Activated gamma-delta T cell treated with anti-CD3 and anti-CD28 coated beads, Interleukin-2, amount 50 U/mL, for 16 hours (primary cell): ENCODE measurements at places on chromosomes 1 and 21.

DNA sequence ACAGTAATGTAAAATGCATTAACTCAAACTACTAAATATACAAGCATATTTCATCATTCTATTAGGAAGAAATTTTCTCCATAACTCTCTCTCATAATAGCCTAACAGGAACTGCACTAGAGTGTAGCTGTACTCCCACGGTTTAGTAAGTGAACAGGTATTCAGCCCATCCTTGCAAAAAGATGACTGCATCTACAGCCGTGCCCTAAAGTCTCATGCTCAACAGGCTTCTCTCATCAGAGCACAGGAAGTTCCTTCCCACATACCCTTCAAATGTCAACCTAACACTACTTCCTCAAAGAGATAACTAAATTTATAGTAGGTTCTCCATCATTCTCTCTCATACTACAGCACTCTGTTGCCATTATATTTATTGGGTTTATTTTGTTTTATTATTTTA, 251.6 kb downstream of the AKT3 start:
- peak; percentile 19 for DNase-seq

DNA sequence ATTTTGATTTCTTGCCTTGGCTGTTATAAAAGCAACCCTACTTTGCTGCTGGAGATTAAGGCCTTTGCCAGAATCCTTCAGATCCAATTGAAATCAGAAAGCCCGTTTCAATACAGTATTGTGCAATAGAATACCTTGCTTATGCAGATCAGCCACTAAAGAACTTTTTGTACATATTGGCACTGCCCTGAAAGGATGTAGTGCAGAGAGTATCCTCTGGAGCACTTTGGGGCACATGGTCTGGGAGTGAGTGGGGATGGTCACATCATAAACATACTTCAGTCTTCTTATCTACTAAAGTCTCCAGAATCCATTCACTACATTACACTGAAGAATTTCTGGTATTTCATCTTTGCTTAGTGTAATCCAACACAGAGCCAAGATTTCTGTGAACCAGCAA, 189.0 kb downstream of the CENPF start:
- no peak for DNase-seq

DNA sequence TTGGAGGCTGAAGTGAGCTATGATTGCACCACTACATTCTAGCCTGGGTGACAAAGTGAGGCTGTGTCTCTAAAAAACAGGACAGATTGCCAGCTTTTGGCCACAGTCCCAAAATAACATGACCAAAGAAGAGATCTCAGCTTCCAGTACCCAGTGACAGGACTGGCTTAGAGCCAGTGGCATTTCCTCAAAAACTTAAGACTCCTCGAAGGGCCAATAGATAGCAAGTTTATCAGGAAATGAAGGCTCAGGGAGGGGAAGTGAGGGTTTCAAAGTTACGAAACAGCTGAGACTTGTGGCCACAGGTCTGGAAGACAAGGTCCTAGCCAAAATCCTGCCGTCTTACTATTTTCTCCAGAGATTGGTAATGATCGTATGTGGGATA, 6.3 kb upstream of the TMEM39B start:
- no peak for DNase-seq

- no peak for DNase-seq
These were observed 383.9 kb downstream of the KIF26B start for GRCh38 chr1:245538671-245539070.

DNA sequence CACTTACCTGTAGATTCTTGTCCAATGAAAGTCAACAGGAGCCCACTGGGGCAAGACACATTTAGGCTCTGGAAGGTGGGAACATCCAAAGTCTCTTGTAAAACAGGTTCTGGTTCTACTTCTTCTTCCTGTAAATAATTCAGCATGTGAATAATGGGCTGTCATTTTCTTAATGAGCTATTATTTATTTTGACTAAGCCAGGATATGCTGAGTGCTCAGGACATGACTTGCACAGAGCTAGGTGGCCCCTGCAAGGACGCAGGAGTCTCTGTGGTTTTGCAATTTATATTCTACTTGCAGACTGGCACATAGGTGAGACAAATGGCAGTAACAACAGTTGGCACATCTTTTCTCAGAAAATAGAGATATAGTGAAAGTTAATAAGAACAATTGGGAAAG, 98.7 kb downstream of the WDR3 start:
- DNase-seq = no peak

- no peak for DNase-seq
These were observed 46.2 kb downstream of the L1TD1 start for GRCh38 chr1:62240651-62241370.

DNA sequence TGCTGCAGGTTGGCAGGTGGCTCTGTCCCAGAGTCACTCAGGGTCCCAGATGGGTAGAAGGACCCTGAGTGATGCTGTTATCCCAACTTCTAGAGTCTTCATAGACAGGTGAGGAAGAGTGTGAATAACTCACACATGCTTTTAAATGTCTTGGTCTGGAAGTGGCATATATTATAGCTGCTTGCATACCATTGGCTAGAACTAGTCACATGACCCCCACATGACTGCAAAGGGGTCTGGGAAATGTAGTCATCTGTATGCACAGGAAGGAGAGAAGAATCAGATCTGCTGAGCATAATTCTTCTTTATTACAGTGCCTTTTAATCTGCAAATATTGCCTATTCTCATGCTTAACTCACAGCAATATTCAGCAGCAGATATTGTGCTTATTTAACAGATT, 28.2 kb upstream of the KLHDC7A start:
- no peak for DNase-seq

DNA sequence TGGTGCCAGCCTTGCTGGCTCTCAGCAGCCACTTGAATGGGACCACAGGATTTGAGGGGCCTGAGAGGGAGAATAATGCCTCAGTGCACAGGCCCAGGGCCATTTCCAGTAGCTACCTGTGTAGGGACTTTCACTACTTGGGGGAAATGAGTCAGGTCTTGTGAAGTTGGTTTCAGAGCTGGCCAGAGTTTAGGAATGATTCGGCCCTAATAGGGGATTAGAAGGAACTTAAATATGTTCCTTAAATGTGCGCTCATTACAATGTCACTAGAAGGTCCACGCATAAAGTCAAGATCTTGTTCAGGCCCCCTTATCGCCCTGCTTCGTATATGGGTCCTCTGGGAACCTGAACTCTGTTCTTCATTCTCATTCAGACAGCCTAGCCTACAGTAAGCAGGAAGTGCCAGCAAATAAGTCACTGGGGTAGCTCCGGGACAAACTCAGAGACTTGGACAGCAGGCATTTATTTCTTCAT, 5.6 kb upstream of the AKR1A1 start:
- DNase-seq = no peak

- DNase-seq = no peak
These were observed 48.9 kb upstream of the GADD45A start for GRCh38 chr1:67636146-67636545.

DNA sequence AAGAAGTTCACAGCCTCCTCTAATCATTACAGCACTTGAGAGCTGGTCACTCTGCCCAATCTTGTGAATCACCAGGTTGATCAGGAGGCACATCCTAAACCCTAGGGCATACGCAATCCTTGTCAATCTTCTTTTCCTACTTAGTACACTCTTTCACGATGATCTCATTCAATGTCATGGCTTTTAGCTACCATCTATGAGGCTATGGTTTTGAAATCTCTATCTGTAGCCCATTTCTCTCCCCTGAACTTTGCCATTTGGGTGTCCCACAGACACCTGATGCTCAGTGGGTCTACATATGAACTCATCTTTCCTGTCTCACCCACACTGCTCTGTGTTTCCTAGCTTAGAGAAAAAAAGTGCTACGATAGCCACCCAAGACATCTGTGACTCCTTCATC, 1.9 kb upstream of the MED18 start:
- no peak for DNase-seq

GRCh38 chr1:37948166-37948565, 1.3 kb upstream of the INPP5B start:
- no peak for DNase-seq

DNA sequence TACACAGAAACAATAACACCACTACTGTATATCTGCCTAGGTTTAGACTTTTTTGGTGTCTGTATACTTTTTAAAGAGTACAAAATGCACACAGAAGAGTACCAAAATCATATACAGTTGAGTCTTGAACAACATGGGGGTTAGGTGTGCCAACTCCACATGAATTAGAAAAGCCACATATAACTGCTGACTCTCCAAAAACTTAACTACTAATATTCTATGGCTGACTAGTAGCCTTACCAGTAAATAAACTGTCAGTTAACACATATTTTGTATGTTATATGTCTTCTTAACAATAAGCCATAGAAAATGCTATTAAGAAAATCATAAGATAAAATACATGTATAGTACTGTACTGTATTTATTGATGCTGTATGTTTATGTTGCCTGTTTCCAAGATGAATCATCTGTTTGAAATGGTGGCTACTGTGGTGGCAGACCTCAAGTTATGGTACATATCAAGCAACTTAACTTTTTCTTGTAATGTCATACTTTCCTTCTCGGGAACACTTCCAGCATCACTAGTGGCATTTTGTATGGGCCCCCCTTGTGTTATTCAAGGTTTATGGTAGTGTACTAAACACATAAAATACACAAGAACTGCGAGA, 71.2 kb downstream of the LHX4 start:
- no peak for DNase-seq

GRCh38 chr1:11407301-11407994, 71.5 kb upstream of the DISP3 start:
- peak; percentile 1 for DNase-seq

- DNase-seq = no peak
These were observed 392.4 kb downstream of the RPS6KC1 start for GRCh38 chr1:213443415-213443814.

- no peak for DNase-seq
These were observed 380.5 kb upstream of the CAMK1G start for GRCh38 chr1:209202830-209203532.

GRCh38 chr1:228339059-228339704, 67.5 kb downstream of the TRIM11 start:
- DNase-seq = no peak

GRCh38 chr1:224774378-224774777, 155.1 kb upstream of the DNAH14 start:
- DNase-seq = no peak

DNA sequence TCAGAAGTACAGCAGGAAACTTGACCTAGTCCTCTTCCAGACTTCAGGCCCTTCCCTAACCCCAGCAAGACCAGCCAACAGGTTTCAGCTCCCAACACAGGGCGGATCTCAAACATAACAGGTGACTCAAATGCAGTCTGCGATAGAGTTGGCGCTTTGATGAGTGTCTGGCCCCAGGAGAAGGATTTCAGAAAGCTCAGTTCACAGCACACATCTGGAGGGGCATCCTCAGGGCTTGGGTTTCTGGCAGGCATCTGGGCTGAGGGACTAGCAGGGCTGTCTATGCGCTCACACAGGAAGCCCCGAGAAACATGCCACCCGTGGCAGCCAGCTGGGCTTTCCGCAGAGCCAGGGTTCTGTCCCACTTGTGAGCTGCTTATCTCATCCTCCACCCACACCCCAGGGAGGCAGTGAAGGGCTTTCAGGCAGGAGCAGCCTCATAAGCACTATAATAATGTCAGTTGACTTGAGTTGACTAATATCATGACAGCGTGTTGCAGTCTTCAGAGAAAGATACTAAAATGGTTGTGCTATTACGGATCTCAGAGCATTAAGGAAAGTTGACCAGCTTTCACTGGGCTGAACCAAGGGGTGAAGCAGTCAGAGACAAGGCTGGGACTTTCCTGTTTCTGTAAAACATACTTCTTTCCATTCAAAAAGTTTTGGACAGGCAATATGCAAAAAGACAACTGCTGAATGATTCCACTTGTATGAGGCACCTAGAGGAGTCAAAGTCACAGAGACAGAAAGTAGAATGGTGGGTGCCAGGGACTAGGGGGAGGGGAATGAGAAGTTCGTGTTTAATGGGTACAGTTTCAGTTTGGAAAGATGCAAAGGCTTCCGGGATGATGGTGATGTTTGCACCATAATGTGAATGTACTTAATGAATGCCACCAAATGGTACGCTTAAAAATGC, 233.0 kb upstream of the IRF2BP2 start:
- peak; percentile 57 for DNase-seq

DNA sequence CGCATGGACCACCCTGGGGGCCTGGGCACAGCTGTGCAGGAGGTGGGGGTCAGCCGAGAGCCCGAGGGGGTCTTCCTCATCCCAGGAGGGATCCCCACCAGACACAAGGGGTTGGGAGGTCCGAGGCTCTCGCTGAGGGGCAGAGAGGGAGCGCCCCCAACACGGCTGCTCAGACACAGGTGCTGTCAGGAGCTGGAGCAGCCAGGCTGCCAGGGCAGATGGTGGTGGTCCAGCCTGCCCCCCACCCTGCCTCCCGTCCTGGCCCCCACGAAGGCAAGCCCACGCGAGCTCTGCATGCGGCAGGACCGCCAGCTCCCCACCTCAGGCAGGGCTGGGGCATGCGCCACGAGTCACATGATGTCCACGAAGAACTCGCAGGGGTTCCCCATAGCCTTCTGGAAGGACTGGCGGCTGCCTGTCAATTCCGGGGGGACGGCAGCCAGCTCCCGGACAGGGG, 4.7 kb downstream of the TAS1R3 start:
- no peak for DNase-seq

DNA sequence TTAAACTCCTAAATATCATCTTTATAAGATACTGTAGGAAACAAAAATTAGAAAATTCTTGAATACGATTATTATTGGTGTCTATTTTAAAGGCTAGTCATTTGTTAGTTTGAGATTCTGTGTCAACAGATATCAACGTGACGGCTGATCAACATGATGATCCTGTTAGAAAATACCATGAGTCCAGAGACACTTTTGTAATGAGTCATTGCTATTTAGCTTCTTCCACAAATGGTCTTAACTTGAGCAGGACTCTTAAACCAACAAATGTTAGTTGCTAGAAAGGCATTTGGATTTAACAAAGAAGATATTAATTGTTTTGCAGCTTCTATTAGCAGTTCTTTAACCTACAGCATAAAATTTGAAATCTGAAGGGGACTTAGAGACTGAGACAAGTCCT, 131.2 kb downstream of the TGFB2 start:
- DNase-seq = no peak

DNA sequence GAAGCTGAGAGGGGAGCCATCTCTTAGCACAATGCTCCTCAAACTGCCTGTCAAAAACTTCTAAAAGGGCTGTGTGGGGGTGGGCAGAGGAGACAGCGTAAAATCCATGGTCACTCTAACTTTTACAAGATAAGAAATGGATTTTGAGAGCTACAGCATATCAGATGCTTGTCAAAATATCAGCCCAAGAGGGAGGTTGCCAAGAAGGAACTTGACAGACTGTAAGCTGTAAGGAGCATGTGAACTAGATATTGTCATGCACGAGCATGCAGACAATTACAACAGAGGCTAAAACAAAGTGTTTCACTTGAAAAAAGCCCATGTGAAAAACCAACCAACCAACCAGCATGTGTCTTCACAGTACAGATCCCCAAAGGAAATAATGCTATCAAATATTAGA, 107.3 kb upstream of the B3GALT2 start:
- no peak for DNase-seq
